ENCODE measurements at places on chromosomes 12 and 14. TPM values are rescaled to one million over a fixed set of nuclear protein-coding genes. Genes with fewer than 3 reads are reported as not detected.

DNA sequence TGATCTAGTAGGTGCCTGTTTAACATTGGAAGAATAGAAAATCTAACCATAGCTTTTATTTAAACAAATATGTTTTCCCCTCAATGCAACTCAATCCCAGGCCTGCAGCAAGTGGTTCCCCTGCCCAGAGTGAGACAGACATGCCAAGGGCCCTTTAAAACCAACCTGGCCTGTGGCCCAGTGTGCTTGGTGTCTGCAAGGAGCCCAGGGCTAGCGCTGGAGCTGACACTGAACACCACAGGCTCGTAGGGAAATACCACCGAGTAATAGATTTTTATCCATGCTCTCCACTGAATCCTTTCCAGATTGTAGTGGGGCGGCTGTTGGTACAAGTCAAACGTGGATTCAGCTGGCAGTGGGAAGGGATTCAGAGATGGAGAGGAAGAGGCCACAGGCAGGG, 95.6 kb upstream of the NRXN3 start:
- no peak for DNase-seq

- DNase-seq, result peak; percentile 70
Measured at GRCh38 chr12:79402606-79403005, 288.2 kb downstream of the PAWR start.

DNA sequence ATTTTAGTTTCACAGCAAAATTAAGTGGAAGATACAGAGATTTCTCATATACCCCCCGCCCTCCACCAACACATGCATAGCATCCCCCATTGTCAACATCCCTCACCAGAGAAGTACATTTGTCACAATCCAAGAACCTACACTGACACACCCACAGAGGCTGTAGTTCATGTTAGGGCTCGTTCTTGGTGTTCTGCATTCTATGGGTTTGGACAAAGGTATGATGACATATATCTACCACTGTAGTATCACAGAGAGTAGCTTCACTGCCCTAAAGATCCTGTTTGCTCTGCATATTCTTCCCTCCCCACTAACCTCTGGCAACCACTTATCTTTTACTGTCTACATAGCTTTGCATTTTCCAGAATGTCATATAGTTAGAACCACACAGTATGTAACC, 444.6 kb upstream of the DCN start:
- no peak for DNase-seq

- peak; percentile 86 for DNase-seq
Measured at GRCh38 chr12:53500142-53500775, 824 bp upstream of the TARBP2 start.

The HOXC9 gene
- total RNA-seq, result 2.5 TPM

DNA sequence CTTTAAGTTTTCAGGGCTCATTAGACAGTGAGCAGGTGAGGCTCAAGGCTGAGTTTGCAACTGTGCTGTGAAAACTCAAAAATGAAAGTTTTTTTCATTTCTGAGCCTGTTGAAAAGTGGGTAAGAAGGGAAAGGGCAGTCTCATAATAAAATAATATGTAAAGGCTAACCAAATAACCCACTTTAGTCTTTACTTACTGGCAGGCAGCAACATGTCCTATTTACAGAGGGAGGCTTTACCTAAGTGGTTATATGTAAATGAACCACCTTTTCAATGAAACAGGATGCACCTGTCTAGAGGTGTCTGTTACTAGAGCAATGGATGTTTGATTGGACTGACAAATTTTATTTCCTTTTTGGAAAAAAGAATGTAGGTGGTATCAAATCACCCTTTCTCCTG, 158.0 kb downstream of the ETV6 start:
- no peak for DNase-seq

DNA sequence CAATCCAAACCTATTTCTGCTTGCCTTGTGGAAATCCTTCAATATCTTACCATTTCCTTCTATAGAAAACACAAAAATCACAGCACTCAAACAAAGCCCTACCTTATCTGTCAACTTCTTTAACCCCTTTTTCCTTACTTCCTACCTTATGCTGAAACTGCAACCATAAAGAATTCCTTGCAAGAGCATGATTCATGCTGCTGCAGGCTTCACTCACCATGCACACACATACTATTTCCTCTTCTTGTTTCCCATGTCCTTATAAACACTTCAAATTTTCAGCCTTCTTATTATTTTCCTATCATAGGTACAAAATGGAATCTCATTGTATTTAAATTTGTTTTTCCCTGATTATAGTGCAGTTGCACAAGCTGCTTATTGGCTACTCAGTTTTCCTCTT, 23.3 kb downstream of the LMNTD1 start:
- peak; percentile 55 for DNase-seq

The AKAP3 gene
- 0.22 TPM for total RNA-seq

The KITLG gene
- total RNA-seq, result 98.4 TPM
